ENCODE measurements at places on chromosomes 4 and X. TPM values are rescaled to one million over a fixed set of nuclear protein-coding genes. Genes with fewer than 3 reads are reported as not detected.

AGTR2 gene
- not detected for total RNA-seq

- no peak for DNase-seq
- no peaks in the 10 kb centered on the region for H3K36me3 ChIP-seq
- H3K4me3 ChIP-seq, result no peak overlapping the region
- H3K27me3 ChIP-seq, result peaks cover 2% of the 10 kb centered on the region
- no peak overlapping the region for H3K27ac ChIP-seq
Observed at GRCh38 chr4:125243789-125244397, 70.9 kb upstream of the FAT4 start.

DNA sequence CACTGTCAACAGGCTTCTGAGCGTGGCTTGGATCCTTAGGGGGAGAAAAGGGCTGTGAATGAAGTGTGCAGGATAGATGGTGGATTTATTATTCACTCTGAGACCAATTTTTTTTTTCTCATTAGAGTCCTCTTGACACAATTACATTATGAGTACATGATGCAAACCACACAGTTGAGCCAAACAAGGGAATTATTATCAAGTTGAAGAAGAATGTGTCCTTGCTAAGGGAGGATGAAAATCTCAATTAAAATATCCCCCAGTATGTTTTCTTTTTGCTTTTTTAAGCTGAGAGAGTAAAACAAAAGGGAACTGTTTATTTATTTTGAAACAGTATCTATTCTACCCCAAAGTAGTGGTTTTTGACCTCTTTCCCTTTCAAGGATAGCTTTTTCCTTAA is 40.4 kb downstream of the RPS3A start:
- no peak for DNase-seq
- peaks cover 5% of the 10 kb centered on the region for H3K27me3 ChIP-seq
- H3K36me3 ChIP-seq, result no peaks in the 10 kb centered on the region
- no peak overlapping the region for H3K4me3 ChIP-seq
- H3K4me1 ChIP-seq, result no peaks in the 10 kb centered on the region
- no peak overlapping the region for H3K27ac ChIP-seq

ADGRG2 gene
- total RNA-seq, result not detected

LONRF3 gene
- total RNA-seq, result 1.6 TPM

DNA sequence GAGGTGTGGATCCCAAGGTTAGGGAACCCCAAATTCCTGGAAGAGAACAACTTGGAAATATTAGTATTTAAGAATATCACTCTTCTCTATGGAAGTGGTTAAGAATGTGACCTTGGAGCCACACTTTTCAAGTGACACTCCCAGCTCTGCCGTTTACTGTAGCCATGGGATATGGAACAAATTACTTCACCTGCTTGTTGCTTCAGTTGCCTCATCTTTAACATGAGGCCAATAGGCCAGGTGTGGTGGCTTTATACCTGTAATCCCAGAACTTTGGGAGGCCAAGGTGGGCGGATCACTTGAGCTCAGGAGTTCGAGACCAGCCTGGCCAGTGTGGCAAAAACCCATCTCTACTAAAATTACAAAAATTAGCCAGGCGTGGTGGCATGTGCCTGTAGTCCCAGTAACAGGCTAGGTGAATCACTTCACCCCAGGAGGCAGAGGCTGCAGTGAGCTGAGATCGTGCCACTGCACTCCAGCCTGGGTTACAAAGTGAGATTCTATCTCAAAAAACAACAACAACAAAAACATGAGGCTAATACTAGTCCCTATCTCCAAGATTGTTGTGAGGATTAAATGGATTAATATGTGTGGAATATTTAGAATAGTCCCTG is 13.0 kb downstream of the IL13RA1 start:
- H3K4me1 ChIP-seq, result no peaks in the 10 kb centered on the region
- no peak overlapping the region for H3K4me3 ChIP-seq
- H3K27ac ChIP-seq, result no peak overlapping the region
- no peak for DNase-seq
- no peaks in the 10 kb centered on the region for H3K36me3 ChIP-seq
- H3K27me3 ChIP-seq, result peaks cover 1% of the 10 kb centered on the region
